ENCODE measurements at places on chromosomes 11 and 22.

DNA sequence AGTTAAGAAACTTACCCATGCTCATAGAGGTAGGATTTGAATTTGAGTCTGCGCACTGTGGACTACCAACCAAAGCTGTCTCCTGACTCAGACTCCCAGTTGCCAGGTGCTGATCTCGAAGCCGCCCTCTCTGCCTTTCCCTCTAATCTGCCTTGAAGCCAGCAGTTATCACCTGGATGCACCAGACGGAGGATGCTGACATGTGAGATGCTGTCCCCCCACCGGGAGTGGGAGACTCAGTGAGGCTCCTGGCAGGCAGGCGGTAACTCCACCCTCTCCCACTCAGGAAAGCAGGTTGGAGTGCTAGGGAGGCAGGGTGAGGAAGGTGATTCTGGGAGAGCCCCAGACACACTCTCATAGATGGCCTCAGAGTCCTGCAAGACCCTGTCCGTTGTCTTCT, 40.4 kb downstream of the KIAA1671 start:
- DNase-seq, result no peak

DNA sequence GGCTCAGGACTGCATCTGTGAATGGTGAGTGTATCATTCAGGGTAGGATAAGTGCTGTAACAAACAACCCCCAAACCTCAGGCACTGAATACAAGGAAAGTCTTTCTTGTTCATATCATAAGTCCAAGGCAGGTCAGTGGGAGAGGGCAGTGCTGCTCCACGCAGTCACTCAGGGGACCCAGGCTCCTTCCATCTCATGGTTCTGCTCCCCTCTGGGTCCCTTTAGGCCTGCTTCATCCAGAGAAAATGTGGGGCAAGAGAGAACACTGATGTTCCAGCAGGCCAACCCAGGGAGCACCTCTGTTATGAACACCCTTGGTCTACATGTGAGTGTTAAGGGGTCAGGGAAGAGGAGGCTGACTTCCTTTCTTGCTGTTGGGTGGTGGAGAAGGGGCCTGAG, 187.8 kb downstream of the CHST1 start:
- no peak for DNase-seq

- DNase-seq, result no peak
Measured at GRCh38 chr11:30758012-30758411, 171.9 kb upstream of the MPPED2 start.

GRCh38 chr11:1238767-1239595, 16.1 kb downstream of the MUC5B start:
- no peak for DNase-seq

- no peak for DNase-seq
Measured at GRCh38 chr22:31122532-31123291, at the start of gene INPP5J. TSS of gene INPP5J (plus strand) at chr22:31122966. CDS start at chr22:31123015, 49 bp downstream.

- no peak for DNase-seq
Measured at GRCh38 chr11:65560555-65561418, 2.6 kb upstream of the LTBP3 start.

DNA sequence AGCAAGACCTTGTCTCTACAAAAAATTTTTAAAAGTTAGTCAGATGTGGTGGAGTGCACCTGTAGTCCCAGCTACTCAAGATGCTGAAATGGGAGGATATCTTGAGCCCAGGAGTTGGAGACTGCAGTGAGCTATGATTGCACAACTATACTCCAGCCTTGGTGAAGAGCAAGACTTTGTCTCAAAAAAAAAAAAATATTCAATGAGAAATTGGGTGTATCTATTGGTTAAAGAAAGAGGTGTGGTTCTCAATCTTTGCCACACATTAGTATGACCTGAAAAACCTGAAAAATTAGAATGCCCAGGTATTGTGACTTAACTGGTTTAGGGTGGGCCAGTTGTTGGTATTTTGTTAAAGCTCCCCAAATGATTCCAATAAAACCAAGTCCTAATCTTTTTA, 32.4 kb downstream of the MTNR1B start:
- no peak for DNase-seq

GRCh38 chr11:70305501-70305900, 35.0 kb downstream of the PPFIA1 start:
- DNase-seq, result no peak

- DNase-seq, result no peak
Measured at GRCh38 chr11:120589376-120589775, 77.8 kb downstream of the GRIK4 start.

DNA sequence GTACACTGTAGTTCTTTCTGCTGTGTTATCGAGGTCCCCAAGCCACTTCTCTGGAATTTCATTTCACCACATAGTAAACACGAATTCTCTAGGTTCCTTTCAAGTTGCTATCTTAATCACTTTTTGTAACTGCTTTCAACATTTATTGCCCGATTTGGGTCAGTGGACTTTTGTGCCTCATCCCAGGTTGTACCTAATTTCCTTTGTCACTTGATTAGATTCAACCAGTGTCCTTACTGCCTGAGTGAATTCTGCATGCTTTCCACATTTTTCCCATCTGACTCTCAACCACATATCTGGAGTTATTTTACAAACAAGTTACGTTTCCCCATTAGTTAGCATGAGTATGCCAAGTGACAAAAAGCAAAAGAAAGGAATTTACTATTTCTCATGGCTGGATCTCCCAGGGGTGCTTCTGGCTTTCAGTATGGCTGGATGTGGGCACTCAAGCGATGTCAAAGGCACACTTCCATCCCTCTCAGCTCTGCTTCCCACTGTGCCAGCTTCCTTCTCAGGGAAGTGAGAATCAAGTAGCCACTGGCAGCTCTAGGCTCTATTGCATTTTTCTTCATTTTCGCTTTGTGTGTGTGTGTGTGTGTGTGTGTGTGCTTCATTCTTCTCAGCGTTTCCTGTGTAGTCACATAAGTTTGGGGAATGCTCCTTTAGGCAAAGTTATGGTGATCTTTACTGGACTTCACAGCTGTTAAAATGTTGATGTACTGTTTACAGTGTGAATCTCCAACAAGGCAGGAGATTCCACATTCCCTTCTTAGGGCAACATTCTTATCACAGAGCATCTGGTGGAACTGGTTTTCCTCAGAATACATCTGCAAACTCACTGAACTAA, 128.9 kb downstream of the DBX1 start:
- DNase-seq, result no peak
